Kasumi-1 (cell line): ENCODE measurements at places on chromosomes 7 and 10.
A peak's percentile ranks its signal among the peaks of the same experiment; 100 is the strongest.

DNA sequence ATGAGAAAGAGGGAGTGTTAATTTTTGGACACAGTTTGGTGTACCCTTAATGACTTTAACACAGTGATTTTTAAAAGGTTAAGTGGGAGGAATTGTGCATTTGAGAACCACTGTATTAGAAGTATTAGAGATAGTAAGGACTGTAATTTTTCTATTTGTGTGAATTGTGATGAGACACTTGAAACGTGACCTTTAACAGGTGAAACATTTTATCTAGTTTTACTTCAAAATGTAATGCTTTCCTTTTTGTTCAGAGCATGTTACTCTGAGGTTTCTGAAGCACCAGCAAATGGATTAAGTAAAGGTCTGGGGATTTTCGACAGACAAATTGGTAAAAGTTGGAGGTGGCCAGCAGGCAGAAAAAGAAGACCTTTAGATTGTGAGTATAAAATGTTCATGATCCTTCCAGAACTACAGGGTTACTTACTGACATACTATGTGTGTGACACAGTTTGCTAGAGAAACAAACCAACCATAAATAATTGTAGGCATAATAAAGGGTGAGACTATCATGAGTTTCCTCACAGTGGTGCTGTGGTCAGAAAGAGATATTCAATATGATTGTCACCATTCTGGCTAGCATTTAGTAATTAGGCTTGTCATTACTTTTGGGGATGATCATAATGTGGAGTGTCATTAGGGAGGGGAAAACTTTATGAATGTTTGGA lies 26.1 kb downstream of the LCOR start:
- no peak for DNase-seq

DNA sequence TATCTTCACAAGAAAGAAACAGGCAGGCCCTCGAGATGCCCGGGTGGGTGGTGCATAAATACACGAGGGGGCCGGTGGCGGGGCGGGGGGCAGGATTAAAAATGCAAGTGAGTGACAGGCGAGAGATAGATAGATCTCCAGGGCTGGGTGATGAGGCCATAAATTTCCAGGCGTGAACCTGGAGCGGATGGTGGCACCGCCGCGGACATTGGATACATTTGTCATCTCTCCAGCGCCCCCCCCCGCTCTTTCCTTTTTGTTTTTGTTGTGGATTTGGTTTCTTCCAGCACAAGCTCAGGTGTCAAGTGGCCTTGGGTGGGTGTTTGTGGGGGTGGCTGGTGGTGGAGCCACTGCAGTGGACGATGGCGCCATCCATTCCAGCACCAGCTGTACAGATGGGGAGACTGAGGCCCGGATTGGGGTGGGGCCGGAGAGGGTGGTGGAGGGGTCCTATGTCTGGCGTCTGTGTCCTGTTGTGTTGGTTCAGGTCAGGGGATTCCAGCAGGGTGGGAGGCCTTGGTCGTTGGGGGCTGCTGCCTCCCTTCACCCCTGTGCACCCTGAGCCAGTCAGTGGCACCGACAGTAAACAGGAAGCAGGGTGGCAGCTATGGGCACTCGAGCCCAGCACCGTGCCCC lies 2.9 kb downstream of the ELFN1 start:
- no peak for DNase-seq

- no peak for DNase-seq
These were observed 386.8 kb upstream of the HPS1 start for GRCh38 chr10:98833542-98833941.

DNA sequence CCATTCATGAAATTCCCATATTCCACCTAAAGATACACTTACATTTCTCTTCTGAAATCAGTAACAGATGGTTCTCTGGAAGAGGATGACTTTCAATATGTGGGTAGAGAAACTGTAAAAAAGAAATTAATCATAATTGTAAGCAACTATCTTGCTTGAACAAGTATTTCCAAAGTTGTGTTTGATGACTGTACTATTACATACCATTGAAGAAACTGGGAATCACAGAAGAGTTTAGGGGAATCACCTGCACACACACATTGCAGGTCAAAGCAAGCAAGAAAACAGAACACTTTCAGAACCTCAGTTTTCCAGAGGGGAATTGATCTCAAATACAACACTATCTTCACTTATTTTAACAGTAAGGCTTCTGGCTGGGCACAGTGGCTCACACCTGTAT lies 33.6 kb downstream of the GSAP start:
- no peak for DNase-seq

DNA sequence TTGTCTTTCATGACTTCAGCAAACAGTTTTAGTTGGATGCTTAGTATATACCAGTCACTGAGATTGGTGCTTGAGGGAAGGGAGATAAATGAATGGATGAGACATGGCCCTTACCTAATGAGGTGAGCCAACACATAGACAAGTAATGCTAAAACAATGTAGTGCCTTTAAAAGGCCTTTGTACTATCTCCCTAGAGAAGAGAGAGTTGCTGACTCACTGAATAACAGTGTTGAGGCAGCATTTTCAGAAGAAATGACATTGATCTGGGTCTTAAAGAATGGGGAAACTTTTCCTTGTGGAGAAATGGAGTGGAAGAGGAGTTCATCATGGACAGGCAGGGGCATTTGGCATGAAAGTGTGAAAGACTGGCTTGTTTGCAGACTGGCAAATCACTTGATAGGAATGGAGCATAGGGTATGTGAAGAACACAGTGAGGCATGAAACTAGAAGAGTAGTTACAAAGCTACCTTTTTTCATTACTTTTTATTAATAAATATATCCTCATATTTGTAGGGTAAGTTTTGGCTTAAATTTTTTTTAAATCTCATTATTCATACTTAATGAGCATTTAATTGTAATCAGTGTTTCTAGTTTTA lies 91.2 kb downstream of the KAT6B start:
- DNase-seq: no peak

DNA sequence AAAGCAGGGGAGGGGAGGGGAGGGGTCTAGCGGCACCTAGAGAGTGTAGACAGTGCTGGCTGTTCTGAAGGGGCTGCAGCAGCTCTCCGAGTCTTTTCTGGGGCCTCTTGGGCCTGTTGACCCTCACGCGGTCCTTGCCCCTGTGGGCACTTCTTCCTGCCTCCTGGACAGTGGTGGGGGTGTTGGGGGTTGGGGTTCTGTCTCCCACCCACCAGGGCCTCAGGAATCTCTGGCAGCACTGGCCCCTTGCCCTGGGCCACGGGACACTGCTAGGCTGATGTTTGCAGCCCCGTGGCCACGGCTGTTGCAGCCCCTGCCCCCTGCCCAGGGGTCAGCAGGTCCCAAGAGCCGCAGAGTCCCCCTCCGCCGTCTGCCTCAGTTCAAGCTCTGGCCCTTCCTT lies 68.9 kb upstream of the INPP5A start:
- DNase-seq: no peak

DNA sequence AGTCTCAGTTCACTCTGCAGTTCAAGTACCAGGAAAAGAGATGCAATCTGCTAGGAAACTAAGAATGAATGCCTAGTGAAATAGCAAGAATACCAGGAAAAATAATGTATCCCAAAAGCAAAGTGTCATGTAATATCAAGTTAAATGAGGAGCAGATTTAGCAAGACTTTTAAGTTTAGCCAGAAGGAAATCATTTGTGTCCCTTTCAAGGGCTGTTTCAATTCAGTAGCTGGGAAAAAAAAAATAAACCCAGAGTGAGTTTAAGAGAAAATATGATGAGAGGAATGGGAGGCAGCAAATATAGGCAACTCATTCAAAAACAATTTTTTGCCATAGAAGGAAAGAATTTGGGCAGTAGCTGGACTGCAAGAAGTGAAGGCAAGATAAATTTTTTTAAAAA lies 135.8 kb downstream of the DGKB start:
- DNase-seq: no peak

DNA sequence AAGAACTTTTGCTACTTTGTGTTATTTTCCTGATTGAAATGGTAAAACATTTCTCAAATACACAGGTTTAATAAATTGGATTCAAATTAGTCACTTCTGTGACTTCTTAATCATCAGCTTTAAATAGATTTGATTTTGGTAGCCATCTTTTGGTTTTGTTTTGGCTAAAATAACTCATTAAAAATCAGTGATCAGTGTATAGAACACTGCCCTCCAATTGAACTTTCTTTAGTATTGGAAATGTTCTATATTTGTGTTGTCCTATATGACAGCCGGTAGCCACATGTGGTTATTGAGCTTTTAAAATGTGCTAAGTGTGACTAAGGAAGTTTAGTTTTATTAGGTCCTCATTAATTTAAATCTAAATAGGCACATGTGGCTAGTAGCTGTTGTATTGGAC lies 50.4 kb downstream of the GLCCI1 start:
- DNase-seq: no peak

GRCh38 chr7:121376979-121377378 lies 19.1 kb downstream of the FAM3C start:
- peak; percentile 2 for DNase-seq

GRCh38 chr7:93367254-93367653 lies 135.1 kb downstream of the VPS50 start:
- no peak for DNase-seq

GRCh38 chr10:88966797-88967196 lies 14.2 kb upstream of the ACTA2 start:
- no peak for DNase-seq

DNA sequence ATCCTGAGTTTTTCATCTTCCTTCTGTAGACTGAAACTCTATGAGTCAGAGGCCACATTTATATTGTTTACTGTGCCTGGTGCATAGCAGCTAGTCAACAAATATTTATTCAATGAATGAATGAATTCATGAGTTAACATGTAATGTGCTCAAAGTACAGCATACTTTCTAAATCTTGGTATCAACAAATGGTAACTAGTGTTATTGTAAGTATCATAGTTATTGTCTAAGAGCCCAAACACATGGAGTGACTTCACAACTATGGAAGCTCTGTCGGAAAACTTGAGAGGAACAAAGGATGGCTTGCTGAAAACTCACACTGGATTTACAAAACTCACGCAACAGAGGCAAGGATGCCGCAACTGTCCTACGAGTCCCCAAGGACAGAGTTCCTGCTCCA lies 35.9 kb downstream of the DENND2A start:
- DNase-seq: no peak
